A172 (cell line): ENCODE measurements at places on chromosomes 2 and 18. TPM values are rescaled to one million over a fixed set of nuclear protein-coding genes. Genes with fewer than 3 reads are reported as not detected.

The CLIP4 gene
- total RNA-seq: 26.9 and 40.2 TPM in 2 replicates

DNA sequence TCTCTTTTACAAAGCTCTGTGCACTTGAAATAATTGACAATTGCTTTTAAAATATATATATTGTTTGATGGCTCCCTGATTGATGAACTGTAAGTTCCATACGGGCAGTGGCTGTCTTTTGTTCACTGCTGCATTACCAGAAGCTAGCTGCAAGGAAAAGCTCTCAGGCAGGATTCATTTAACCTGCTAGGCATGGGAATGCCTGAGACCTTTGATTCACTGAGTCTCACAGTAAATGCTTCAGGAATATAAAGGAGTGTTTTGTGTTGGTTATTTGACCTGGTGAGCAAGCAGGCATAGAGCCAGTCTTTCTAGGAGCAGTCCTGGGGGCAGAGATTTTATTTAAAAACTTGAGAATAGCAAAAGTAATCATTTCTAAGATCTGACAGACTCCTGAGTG, 193.2 kb upstream of the ITGA4 start:
- no peak for DNase-seq

DNA sequence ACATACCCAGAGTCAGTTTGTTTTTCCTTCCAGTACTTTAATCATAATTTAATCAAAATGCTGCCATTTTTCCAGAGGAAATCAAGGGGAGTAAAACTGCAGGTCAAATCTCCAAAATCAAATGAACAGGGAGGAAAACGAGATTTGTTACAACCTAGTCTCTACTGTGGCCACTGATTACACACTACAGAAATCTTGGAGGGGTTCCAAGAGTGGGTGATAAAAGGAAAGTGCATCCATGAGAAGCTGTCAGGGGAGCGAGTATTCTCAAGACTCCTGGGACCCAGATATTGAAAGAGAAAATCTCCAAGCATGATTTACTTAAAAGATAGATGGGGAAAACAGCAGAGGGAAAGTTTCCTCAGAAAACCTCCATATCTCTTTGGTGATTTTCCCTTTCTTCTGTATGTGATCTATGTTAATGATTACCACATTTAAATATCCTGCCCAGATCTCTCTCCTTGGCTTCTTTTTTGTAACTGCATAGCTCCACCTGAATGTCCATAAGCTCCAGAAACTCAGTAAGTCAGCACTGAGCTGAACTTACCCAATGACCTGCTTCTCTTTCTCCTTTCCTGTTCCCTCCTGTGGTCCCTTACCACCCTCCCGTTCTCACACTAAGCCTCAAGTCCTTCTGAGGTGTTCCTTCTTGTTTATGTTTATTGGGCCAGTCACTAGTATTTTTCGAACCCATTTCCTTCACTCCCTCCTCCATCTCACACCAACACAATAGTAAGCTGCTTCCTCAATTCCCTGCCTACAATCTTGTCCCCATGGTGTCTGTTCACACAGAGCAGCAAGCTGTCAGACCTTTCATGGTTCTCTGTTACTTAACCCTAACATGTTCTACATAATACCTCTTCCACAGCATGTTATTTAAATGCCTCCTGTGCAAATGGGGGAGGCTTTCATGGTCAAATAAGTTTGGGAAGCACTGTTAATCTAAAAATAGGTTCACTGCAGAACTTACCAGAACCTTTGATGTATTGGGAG, 73.9 kb upstream of the TWSG1 start:
- DNase-seq: no peak

GRCh38 chr2:128405981-128406613, 87.4 kb upstream of the HS6ST1 start:
- no peak for DNase-seq

DNA sequence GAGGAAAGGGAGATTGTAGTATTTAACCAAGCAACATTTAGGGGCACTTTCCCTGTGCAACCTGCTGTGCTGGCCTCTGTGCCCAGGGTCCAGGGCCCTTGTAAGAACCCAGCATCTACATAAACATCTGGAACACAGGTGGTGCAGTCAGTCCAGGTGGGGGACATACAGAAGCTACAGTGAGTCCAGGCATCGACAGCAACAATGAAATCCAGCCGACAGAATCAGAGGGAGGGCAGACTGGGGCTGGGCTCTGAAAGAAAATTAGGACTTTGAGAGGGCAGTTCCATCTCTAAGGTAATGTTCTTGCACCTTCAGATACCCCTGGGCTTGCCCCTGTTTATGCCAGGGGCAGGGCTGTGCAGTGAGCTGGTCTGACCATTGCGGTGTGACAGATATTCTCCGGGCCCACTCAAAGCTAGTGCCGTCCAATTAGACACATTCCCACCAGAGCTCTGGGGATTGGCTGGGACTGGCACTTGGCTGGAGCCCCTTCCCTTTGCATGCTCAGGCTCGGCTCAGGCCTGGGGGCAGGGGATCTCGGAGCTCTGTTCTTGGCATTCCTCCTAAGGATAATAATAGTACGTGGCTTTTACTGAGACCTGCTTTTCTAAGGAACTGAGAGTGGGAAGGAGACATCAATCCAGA, 5.4 kb downstream of the LBH start:
- no peak for DNase-seq

DNA sequence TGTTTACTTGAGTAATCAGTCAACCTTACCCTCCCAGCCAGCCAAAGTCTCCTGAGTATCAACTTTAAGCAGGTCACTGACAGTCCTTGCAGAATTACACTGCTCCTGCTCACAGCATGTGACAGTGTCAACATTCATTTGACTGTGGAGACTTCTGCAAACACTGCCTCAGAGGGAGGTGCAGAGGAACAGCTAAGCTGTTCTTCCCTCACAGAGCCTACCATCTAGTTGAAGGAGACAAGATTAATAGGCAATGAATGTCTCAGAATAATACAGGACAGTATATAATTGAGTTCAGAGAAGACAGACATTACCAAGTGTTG, 11.9 kb downstream of the SLC14A2 start:
- no peak for DNase-seq
